ENCODE measurements at places on chromosomes 7 and 10.
A peak's percentile ranks its signal among the peaks of the same experiment; 100 is the strongest.

- no peak for DNase-seq
Measured at GRCh38 chr7:134470864-134471263, 12.0 kb upstream of the AKR1B1 start.

- DNase-seq = no peak
Measured at GRCh38 chr7:36810032-36810431, 85.7 kb upstream of the AOAH start.

- no peak for DNase-seq
Measured at GRCh38 chr7:105131033-105131656, 117.1 kb downstream of the KMT2E start.

GRCh38 chr7:100372256-100372655, 1.0 kb upstream of the PILRA start:
- no peak for DNase-seq

GRCh38 chr7:114875186-114875585, 46.7 kb upstream of the MDFIC start:
- DNase-seq = no peak

GRCh38 chr10:71985542-71986250, 21.5 kb downstream of the CHST3 start:
- DNase-seq = no peak

- DNase-seq = no peak
Measured at GRCh38 chr7:46557781-46558180, 636.7 kb upstream of the IGFBP3 start.

GRCh38 chr10:100524638-100525037, 5.0 kb upstream of the SEC31B start:
- no peak for DNase-seq

- no peak for DNase-seq
Measured at GRCh38 chr10:71263376-71263775, 51.0 kb downstream of the UNC5B start.

DNA sequence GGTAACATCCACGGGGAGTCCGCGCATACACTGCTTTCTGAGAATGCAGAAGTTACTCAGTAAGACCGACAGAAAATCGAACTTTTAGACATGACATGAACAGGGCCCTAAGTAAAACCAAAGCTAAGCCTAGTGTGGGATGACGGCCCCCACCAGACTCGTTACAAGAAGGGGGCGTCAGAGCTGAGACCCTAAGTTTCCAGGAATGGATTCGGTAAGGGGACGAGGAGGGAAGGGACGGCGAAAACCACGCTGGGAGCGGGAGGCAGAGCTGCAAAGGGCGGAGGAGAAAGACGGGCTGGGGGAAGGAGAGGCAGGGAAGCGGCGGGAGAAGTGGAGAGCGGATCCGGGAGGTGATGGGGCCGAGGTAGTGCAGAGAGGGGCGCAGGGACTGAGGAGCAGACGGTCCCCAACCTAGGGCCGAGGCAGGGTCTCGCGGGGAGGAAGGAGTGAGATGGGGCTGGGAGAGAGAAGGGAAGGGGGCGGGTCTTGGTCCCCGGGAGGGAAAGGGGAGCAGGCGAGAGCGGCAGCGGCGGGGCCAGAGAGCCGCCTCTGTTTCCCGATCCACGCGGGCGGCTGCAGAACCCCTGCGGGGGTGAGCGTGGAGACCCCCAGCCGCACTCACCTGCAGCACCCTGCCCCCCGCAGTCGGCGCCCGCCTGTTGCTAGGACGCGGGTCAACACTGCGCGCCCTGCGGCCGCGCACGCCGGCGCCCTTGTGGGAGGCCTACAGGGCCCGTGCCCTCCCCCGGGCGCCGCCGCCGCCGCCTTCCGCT, 513 bp downstream of the ODAD2 start:
- no peak for DNase-seq

- no peak for DNase-seq
Measured at GRCh38 chr10:103765981-103766380, 89.4 kb downstream of the SH3PXD2A start.

GRCh38 chr10:51112013-51112412, 37.7 kb downstream of the PRKG1 start:
- no peak for DNase-seq

- DNase-seq = no peak
Measured at GRCh38 chr7:47198159-47198558, 383.8 kb downstream of the TNS3 start.

- DNase-seq = no peak
Measured at GRCh38 chr7:4724648-4725013, 42.5 kb downstream of the FOXK1 start.

GRCh38 chr10:83012866-83013265, 1126.4 kb upstream of the GHITM start:
- DNase-seq = no peak

GRCh38 chr7:87156709-87157108, 4.5 kb downstream of the DMTF1 start:
- no peak for DNase-seq

GRCh38 chr10:7561216-7561893, 105.4 kb downstream of the ITIH5 start:
- DNase-seq = peak; percentile 32

GRCh38 chr10:116753759-116754158, 11.4 kb upstream of the HSPA12A start:
- DNase-seq = no peak

GRCh38 chr10:79985481-79986072, 36.7 kb upstream of the SFTPD start:
- DNase-seq = no peak
